T-cell (primary cell): ENCODE measurements at places on chromosomes 2 and 18.

DNA sequence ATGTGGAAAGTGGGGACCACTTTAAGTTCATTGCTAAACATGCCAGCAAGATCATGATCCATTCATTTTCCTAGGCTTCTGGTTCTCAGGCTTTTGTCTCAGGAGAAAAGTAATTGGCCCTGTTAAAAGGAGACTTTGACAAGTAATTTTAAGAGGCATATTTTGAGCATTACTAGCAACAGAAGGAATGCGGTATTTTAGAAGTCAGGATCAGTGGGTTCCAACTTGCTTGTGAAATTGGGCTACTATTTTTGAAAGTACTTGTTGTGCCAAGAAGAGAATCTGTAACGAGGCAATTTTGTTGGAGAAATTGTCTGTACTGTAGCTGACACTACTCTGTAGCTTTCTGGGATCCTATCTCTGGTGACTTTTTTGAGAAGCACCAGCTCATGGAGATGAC is 59.4 kb downstream of the CERS6 start:
- no peak for DNase-seq

- no peak for DNase-seq
Measured at GRCh38 chr2:62657783-62658182, 47.7 kb upstream of the EHBP1 start.

DNA sequence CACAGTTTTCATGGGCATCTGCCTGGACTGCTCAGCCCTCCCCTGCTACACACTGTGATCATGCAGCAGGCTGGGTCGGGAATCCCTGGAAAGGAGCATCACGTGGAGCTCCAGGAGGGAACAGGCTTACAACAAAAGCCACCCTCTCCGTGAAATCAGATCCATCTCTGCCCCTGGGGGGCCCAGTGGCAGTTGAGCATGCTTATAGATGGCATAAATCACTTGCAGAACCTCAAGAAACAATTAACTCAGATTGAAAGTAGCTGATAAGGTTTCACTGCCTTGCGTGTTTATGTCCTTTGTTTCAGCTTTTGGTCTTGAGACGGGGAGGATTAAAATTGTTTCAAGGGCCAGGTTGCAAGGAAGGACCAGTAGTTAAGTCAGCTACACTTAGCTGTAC is 354.8 kb upstream of the MEIS1 start:
- DNase-seq: no peak

- no peak for DNase-seq
Measured at GRCh38 chr2:145303536-145303935, 783.6 kb upstream of the ZEB2 start.

GRCh38 chr18:62637807-62638687 is 77.3 kb upstream of the PHLPP1 start:
- DNase-seq: no peak

DNA sequence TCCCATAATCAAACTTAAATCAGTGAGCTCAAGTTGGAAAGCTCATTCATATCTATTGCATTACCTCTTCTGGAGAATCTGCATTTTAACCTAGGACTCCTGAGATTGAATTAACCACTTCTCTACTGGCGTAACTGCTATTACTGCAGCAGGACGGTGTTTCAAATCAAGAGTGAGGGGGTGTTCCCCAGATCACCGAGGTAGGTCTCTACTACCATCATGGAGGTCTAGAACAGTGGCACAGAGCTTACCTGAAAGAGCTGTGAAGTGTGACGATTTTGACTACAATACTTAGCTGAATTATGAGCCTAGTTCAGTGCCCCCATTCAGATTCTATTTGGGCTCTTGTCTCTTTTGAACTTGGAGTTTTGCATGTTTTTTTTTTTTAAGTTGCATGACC is 119.5 kb downstream of the POLE4 start:
- no peak for DNase-seq

- DNase-seq: no peak
Measured at GRCh38 chr2:231475965-231476364, 11.7 kb upstream of the NCL start.

DNA sequence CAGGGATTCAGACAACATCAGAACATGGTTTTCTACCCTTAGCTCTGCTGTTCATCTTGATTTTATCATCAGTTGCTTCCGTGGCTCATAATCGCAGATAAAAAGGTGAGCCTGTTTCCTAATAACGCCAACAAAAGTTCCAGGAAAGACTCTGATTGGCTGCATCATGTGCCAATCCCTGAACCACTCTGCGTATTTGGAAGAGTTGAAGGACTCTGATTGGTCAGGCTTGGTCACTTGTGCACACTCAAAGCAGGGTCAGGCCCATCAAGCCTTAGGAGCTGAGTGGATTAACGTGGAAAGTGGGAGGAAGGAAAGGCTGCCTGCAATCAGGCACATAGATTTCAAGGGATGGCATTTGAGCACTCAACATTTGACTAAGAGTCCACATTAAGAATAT is 11.4 kb downstream of the TXNDC2 start:
- no peak for DNase-seq

DNA sequence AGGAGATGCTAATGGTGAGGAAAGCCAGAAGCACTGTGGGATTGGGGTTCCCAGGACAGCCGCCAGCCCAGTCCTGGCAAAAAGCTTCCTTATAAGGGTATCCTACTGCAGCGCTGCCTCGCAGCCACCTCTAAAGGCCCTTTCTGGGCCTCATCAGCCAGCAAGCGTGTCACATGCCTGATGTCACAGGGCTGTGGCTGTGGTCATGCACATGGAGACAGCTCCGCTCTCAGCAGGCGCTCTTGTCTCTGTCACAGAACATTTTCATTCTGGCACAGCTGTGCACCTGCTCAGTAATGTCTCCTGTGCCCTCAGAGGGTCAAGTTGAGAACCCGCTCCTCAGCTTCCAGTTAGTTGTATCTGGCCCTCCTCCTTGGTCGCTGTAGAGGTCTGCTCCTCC is 17.7 kb upstream of the MAL start:
- DNase-seq: no peak

- no peak for DNase-seq
Measured at GRCh38 chr2:191410646-191411436, 165.6 kb downstream of the MYO1B start.

DNA sequence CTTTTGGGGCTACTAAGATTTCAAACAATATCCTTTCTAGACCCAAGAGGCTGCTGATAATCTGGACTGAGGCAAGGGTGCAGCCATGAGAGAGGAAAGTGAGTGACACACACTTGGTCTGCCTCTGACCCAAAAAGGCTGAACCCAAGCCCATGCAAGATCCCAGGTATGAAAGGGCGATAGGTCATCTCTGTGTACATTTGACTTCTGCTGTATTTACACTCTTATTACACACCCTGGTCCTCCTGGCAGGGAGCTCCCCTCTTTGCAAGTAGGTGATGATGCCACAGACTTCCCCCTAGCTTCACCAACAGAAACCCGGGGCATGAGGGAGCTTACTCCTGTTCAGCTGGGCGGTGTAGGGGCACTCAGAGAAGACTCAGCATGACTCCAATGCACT is 61.8 kb upstream of the ACAA2 start:
- no peak for DNase-seq

DNA sequence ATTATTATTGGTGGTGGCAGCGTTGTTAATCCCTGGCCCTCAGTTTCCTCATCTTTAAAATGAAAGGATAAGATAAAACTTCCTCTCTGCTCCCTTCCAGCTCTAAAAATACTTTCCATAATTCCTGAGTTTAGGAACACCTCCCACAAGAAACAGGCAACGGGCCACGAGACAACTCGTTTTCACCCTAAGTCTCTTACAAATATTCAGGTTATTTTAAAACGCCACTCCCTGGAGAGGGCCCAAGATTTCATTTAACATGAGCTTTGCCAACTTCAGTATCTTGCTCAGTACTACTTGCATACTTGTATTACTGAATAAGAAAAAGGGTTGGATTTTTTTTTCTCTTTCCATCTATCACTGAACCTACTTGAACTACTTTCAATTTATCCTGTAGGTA is 611.1 kb upstream of the FANCL start:
- DNase-seq: no peak

DNA sequence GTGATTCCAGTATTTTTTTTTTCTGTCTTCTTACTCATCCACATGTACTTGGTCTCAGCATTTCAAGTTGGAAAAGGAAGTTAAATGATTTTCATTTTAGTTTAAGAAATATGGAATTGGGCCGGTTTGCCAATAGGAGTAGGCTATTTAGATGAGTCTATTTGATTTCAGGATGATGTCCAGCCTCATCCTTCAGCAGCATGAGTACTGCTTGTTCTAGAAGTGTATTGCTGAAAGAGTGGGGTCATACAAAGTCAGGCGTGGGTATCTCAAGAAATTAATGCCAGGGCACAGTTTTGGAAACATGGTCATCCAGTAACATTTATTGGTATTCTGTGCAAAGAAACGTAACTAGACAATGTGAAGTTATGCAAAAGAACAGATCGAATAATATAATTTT is 44.9 kb upstream of the MSTN start:
- no peak for DNase-seq

DNA sequence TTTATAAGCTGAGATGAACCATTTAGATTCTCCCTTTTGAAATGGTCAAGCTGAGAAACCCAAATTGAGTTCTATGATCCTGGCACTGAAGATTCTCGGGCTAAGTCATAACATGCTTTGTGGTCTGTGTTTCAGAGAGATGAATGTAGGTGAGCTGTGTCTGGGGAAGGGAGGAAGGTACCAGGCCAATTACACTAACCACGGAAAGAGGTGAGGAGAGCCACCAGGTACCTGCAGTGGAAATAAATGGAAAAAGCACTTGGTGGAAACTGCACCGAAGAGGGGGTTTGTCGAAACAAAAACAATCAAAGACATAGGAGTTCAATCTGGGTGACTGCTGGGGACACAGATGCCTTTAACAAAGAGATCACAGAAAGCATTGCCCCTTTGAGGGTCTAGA is 963 bp upstream of the MRPL44 start:
- no peak for DNase-seq

GRCh38 chr2:233059797-233060500 is at the start of gene INPP5D:
INPP5D (plus strand) TSS chr2:233060342; CDS start chr2:233060479, 137 bp downstream.
- peak; percentile 75 for DNase-seq

GRCh38 chr2:9378433-9379390 is 44.6 kb downstream of the ITGB1BP1 start:
- no peak for DNase-seq

- no peak for DNase-seq
Measured at GRCh38 chr2:172928756-172929155, 146.9 kb upstream of the MAP3K20 start.

DNA sequence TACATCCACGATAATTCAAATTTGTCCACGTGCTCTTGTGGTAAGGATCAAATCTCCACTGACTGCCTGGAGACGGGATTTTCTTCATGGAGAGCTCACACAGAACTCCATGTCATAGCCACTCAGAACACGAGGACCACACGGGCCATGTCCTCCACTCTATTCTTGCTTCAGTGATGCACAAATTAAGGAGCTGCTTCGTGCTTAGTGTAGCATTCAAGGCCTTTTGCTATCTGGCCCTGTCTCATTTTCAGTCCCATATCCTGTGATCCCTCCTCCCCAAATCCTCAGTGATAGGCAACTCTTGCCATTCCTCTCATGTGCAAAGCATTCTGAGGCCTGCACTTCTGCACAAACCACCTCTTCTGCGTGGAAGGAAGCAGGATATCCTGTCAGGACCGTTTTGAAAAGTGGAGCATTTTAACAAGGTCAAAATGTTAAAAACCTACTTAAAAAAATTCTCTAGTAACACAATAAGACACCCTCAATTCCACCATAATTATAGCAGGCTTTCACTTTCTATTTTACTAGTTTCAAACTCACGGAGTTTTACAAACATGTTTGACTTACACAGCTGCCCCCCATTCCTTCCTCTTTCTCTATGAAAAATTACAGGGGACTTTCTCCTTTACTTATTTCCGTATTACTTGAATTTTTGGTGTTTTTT is 35.2 kb downstream of the ST3GAL5 start:
- peak; percentile 29 for DNase-seq

- no peak for DNase-seq
Measured at GRCh38 chr2:112019569-112019982, 35.5 kb upstream of the TMEM87B start.

- DNase-seq: no peak
Measured at GRCh38 chr2:118130385-118130784, 42.1 kb downstream of the INSIG2 start.

GRCh38 chr2:196169516-196169915 is 1.9 kb downstream of the STK17B start:
- DNase-seq: no peak

DNA sequence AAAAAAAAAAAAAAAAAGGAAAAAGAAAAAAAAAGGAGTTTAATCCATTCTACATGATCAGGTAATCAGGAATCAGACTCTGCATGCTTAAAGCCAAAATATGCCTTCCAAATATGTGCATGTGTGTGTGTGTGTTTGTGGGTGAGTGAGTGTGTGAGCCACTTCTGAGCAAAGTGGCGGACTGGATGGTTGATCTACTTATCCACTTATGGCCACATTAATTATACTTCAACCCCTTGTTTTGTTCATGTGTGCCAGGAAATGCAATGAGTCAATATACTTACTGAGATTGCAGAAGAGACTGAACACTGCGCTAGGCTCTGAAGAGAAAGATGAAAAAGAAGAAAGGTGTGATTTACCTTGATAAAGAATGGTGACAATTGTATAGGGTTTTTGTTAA is 586.5 kb upstream of the NXPH2 start:
- DNase-seq: no peak

DNA sequence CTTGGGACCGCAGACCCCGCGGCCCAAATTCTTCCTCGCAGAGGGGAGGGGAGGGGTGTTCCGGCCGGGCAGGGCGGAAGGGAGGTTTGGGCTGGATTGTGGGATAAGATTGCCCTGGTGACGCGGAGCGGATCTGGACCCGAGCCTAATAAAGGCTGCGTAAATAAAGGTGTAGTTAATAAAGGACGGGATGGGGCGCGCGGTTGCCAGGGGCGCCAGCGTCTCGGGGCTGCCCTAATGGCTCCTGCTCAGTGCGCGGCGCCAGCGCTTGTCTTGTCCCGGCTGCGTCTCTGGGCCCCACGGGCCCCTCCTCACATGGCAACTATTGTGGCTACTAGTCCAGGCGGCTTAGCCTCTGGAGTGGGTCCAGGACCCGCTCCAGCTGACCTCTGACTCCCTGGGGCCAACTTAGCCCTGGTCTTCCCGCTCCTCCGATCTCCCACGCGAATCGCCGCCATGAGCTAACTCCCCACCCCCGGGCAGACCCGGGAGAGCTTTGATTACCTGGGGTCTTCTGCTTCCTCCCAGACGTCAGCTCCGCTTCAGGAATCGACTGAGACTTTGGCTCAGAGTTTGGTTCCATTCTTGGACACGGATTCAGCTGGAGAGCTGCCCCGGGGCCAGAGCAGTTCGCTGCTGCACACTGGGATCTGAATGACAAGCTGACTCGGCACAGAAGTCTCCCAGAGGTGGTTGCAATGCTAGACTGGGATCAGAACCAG is 36.5 kb downstream of the SLC25A52 start:
- no peak for DNase-seq

GRCh38 chr2:201414099-201415023 is 36.9 kb downstream of the TRAK2 start:
- no peak for DNase-seq
